Activated gamma-delta T cell treated with Interleukin-2 at 50 U/mL for 16 hours (primary cell): ENCODE measurements at places on chromosomes 6 and 20.

DNA sequence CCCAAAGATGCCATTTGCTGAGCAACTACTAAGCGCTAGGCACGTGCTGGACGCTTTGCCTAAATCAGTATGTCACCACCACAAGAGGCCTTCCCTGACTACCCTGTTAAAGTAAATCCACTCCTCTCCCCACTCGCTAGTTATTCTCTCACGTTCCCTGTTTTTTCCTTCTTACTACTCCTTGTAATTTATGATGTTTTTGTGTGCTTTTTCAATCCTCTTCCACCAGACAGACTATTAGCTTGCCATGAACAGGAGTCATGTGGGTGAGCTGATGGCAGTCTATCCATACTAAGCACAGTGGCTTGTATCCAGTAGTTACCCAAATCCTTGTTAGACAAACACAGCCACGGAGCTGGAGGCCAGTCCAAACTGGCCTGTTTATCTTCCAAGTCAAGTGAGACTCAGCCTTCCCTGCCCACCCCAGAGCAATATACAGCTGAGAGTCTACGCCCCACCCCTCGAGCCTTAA, 41.2 kb downstream of the C6orf132 start:
- DNase-seq: no peak

DNA sequence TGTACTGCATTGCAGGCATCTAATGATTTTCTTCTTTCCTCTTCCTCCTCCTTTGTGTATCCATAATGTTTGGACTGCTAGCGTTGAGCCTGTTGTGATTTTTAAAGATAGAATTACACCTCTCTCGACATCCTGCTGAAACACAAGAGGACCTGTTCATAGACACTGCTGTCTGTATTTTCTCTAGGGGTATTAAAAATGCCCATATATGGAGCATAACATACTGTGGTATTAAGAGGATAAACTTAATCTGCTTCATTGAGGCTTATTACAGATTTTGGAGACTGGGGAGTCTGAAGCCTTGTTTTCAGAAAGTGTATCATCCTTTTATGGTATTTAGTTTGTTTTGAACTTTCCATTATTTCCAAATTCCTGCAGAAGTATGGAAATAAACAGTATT, 414.3 kb downstream of the CDKAL1 start:
- DNase-seq: no peak

DNA sequence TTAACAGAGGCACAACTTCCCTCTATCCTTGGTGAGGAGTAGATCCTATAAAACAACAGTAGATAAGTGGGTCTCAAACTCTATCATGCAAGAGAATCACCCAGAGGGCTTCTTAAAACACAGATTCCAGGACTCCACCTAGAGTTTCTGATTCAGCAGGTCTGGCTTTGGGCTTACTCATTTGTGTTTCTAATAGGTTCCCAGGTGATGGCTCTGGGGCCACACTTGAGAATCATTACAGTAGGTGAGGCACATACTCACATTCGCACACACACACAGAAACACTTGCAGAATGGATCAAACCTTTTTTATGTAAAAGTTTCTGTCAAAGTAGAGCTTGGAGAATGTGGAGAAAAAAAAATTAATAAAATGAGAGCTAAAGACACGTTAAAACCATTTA, 52.4 kb downstream of the TMEM242 start:
- no peak for DNase-seq

DNA sequence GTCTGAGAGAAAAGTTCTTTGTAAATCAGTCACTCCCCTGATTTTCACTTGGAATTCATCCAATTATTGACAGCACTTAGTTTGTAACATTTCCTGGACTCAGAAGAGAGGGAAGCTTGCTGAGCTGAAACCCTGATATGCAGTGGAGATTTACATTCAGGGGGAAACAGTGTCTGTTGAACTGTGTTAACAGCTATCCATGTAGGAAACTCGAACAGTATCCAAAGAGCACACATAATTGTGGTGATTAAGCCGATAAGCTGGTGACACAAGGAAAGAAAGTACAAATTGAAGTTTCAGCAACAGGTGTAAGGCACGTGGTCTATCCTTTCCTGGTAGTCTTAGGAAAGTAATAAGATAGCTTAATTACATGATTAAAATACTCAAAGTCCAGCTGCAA, 78.1 kb upstream of the FLRT3 start:
- DNase-seq: no peak

- DNase-seq: no peak
Measured at GRCh38 chr6:156654919-156655918, 122.0 kb upstream of the ARID1B start.

GRCh38 chr20:49541733-49542513, 26.0 kb downstream of the PTGIS start:
- peak; percentile 45 for DNase-seq

GRCh38 chr6:76867182-76867581, 596.1 kb downstream of the HTR1B start:
- DNase-seq: no peak
